Stimulated activated CD8-positive, alpha-beta memory T cell treated with anti-CD3 and anti-CD28 coated beads, Interleukin-4, amount 100 ng/mL, for 24 hours (primary cell): ENCODE measurements at places on chromosomes 11 and 22.

GRCh38 chr11:126636911-126637794 lies 281.7 kb downstream of the ST3GAL4 start:
- DNase-seq = no peak

DNA sequence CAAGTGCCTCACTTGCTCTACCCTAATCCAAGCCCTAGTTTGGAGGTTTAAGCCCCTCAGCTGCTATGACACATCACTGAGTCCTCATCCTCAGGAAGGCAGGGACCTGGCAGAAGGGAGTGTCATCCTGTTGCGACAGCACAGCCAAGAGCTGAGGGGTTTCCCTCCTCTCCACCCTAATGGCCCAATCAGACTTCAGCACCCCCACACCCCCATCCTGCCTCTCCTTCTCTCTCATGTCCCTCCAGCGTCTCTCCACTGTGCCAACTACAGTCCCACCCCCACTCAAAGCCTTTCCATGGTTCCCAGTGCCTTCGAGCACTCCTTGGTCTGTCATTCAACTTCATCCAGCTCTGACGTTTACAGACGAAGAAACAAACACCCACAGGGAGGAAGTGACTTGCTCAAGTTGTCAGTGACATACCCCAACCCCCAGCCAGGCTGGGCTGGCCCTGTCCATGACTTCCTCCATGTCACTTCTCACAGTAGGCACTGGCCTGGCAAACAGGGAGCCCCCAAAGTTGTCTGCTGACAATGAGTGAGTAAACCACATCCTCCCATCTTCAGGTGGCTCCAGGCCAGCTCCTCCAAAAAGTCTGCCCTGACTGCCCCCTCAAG lies 15.6 kb downstream of the ARAP1 start:
- peak; percentile 45 for DNase-seq

GRCh38 chr11:29448246-29448877 lies 568.5 kb downstream of the KCNA4 start:
- DNase-seq = no peak

DNA sequence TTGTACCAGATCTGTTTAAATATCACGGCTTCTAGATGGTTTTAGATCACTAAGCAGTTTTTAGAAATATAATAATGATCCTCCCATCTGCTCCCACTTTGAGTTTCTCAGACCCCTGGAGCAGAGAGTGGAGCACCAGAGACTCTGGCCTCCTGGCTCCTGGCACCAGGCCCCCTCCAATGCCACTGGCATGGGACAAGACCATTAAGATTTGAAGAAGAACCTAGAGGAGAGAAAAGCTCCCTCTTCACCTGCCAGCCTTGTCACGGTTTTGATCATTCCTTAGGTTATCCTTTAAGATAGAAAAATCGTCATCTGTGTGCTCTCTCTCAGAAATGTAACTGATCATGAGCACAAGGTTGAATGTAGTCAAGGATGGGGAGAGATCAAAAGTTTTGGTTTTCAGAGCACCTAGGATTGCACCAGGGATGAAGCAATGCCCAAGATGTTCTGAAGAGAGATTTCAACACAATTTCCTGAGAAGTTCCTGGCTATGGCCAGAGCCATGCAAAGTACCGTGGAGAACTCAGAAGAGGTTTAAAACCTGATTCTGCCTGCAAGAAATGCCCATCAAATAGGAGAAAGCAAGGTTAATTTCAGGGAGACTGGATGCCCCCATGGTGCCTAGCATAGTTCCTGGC lies 22.2 kb downstream of the IL10RA start:
- no peak for DNase-seq

DNA sequence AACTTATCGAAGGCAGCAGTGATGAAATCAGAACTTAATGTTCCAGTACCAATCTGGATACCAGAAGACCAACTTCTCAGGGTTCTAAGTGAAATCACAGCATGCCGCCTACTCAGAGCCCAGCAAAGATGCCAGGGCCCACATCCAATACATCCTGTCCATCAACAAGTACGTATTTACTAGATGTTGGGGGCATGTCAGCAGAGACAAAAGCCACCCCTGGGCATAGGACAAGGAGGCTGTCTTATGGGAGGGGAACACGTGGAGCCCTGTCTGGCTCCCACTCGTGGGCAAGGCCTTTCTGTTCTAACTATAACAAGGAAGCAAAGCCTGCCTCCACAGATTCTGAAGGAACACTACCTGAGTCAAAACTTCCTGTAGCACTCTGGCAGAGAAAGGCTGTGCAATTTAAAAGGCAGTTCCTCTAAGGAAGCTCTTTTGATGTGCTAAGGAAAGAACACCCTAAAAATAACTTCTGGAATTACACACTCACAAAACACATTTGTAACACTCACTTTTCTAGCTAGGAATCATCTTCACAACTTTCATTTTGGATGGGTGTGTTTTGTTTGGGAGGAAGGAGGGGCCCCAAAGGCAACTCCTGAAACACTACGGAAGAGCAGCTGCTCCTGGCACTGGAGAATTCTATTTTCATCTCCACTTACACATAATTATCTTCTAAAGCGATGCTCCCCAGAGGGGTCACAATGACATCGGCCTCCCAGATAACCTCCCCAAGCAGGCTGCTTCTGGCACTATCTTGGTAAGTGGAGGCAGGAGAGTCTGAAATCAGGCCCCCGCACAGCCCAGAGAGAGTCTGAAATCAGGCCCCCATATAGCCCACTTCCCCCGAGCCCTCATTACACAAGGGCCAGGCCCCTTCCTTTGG lies 14.2 kb downstream of the SMCO4 start:
- no peak for DNase-seq

DNA sequence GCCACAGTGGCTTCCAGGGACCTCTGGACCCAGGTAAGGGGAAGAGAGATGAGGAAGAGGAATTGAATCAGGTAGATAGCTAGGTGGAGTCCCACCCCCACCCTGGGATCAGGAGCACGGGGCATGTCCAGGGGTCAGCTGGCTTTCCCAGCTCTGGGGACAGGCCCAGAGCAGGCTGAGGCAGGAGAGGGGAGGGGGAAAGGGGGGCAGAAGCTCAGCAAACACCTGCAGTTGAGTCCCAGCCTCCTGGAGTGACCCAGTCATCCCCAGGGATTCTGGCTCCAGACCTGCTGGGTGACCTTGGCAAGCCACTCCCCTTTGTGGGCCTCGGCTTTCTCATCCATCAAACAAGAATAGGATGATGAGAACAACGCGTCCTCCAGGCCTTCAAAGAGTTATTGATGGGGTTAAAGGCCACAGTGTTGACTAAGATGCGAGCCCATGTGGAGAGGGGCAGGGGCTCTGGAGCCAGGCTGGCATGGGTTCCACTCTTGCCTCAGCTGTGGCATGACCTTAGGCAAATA lies 16.0 kb downstream of the STARD10 start:
- DNase-seq = no peak

DNA sequence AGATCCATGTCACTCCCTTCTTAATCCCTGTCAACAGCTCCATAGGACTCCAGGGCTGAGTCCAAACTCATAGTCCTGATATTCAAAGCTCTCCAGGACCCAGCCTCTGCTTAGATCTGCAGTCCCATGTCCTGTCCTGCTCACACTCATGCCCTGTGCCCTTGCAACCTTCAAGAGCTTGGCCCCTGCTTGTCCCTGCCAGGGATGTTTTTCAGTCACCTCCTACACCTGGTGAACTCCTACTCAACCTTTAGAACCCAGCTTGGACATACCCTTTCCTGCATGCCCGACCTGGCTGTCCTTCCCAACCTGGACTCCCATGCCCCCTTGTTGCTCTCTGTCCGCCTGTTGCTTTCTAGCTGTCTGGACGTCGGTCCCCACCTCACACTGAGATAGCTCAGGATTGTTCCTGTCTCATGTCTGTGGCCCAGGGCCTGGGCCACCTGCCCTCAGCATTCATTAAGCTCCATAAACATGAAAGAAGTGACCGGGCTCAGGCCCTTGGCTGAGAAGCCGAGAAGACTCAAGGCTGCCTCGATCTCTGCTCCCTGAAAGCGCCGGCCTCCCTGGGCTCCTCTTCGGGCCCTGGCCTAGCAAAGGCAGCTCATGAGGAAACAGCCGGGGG lies 48.8 kb upstream of the RTL6 start:
- no peak for DNase-seq

DNA sequence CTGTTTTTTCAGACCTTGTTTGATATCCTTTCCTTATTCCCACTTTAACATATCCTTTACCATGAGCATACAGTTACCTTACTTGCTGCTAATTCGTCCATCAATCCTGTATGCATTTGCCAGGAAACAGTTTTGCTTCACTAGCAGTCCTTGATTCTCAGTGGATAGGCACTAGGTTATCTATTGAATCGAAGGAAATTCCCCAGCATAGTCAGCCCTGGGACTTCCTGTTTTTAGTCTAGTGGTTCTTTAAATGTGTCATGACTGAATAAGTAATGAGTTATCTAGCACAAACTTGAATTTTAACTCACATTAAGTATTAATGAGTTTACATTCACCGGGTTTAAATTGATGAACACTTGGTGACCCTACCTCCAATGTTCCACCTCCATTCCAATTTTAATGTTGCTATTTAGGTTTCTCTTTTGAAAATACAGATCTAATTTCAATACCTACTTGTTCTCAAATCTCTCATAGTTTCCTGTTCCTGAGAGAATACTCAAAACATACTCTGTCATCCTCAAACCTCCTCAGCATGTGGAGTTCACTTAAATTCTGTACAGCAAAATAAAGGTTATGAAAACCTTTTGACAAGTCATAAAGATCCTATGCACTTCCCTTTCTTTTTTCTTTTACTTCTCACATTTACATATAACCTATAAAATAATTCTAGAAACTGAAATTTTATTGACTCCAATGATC lies 1375.1 kb upstream of the TENM4 start:
- DNase-seq = no peak

DNA sequence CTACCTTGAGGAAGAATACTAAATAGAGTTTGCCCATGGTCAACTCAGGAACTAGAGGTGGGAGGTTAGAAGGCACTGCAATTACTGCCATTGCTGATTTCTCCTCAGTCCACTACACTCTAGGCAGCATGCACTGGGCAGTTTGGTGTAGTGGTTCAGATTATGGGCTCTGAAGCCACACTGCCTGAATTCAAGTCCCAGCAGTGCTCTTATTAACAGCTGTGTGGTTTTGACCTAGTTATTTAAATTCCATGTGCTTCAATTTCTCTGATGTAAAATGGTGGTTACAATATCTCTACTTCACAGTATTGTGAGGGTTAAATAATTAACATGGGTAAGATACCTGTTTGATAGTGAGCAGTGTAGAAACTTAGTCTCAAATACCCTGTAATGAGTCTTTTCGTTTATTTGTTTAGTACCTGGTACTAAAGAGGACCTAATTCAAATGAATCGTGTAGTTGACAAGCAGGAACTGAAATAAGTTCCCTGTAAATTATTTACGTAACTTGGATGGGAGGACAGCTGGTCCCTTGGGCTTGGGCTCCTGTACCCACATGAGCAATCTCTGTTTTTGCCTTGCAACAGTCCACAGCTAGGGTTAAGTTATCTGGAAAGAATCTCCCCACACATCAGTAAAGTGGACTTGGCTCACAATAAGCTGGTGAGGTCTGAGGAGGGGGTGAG lies 17.8 kb downstream of the PRR5L start:
- no peak for DNase-seq
